Activated T-helper 1 cell treated with Interleukin-2 at 50 U/mL for 16 hours (primary cell): ENCODE measurements at places on chromosomes 12 and 14.

DNA sequence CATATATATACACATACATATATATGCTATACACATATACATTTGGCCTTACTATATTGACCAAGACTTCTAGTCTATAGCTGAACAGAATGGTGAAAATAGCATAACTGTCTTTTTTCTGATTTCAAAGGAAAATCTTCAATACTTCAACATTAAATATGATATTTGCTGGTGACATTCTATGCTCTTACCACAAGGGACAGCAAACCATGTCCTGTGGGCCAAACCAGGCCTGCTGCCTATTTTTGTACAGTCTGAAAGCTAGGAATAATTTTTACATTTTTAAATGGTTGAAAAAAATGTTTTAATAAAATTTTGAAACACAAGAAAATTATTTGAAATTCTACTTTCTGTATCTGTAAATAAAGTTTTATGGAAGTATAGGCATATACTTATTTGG lies 63.6 kb downstream of the EML5 start:
- no peak for DNase-seq

DNA sequence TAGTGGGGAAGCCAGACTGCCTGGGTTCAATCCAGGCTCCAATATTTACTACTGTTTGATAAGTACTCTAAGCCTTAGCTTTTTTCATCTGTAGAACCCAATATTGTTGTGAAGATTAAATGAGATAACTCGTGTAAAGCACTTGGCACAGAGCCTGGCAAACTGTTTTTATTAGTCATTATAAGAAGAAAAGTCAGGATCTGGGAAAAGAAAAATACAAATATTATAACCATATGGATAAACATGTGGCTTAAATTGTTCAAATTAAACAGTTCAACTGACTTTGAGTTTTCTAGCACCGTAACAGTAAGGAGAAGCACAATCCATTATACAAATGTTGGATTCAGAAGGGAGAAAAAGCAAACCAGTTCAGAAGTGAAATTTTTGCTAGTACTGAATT lies 22.0 kb upstream of the CDK17 start:
- no peak for DNase-seq

DNA sequence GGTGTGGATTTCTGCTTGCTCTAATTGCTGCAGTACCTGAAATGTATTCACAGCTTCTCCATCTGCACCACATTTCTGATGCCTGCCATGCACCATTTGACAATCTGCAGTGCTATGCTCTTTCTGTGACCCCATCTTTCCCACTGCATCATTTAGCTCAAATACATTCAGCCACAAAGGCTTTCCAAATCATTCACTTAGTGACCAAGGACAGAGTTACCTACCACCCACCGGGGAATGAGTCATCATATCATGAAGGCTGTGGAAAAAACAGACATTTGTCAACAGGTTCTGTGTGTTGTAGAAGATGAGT lies 465.5 kb upstream of the ATP2B1 start:
- no peak for DNase-seq

DNA sequence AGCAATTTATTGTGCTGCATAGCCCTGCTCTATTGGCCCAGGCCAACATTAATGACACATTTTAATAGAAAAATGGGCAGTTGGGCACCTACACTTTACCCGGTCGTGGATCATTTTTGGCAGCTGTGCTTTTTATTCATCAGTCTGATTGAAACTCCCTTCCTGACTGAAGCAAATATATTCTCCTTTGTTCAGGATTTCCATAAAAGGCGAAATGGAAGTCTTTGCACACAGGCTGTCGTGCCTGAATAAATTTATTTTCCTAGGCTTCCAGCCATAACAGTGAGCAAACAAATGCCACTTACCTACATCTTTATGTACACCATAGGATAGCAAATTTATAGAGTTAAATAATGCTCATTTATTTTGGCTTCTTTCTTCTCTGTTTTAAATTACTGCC lies 480.7 kb upstream of the DCN start:
- no peak for DNase-seq

DNA sequence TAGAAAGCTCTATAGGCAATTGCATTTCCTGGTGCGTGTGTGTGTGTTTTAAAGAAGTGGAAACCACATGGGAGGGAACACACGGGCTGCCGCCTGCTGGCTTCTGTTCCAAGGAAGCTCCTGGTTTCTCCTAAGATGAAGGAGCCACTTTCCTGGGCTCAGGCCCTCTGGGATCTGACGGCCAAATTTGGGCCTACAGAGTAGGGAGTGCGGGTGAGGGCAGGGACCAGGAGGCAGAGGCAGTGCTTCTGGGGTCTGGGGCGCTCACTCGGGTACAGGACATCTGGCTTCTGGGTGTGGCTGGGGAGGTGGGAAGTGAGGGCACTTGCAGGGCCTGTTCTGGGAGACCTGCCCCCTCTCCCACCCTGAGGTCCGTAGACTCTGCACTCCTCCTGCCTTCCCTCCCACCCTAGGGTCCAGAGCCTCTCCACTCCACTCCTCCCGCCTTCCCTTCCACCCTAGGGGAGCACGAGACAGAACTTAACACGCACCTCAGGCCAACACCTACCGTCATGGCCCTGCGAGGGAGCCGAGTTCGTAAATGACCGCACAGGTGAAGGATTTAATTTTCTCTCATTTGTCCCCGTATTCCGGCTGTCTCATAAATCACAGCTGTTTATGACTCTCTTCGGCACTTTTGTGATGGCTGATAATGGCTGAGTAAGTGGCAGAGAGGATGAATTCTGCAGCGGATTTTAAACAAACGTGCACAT lies 127.7 kb downstream of the KIF26A start:
- DNase-seq = no peak
